NCI-H748 treated with DMSO at 0.1 percent for 48 hours (cell line): ENCODE measurements at places on chromosomes 5 and 9.

- DNase-seq = no peak
Observed at GRCh38 chr5:57715296-57715695, 232.7 kb upstream of the ACTBL2 start.

DNA sequence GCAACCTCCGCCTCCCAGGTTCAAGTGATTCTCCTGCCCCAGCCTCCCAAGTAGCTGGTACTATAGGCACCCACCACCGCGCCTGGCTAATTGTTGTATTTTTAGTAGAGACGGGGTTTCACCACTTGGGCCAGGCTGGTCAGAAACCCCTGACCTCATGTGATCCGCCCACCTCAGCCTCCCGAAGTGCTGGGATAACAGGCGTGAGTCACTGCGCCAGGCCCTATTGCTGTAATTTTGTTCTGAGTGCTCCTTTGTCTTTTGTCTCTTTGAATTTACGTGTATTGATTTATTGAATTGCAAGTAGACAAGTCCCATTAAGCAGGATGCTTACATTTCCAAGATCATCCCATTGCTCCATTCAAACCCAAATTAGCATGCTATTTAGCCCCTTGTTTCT is 186.7 kb downstream of the MSX2 start:
- DNase-seq = no peak

DNA sequence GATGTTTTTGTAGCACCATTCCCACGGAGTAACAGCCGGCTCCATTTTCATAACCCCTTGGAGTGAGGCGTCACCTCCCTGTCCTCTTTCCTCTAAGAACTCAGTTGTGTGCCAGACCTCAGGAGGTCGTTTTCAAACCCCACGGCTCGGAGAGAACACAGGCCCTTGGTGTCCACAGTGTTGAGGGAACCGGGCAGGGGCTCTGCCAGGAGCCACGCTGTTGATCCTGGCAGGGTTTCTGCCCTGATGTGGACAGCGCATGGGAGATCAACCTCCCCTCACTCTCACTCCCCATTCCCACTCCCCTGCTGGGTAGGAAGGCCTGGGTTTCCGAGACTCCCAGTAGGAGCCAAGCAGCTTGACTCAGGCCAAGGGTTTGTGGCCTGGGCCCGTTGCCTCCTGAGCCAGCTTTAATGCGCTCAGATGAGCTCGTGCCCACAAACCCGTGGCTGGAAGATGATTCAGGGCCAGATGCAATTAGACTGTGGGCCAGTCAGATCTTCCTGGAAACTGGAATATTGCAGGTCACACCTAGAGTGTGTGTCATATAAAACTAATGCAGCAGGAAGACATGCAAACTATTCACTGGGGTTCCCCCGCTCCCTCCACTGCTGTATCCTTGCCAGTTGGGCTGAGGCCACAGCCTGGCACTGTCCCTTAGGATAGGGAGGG is 133.4 kb downstream of the SLC12A2 start:
- no peak for DNase-seq

DNA sequence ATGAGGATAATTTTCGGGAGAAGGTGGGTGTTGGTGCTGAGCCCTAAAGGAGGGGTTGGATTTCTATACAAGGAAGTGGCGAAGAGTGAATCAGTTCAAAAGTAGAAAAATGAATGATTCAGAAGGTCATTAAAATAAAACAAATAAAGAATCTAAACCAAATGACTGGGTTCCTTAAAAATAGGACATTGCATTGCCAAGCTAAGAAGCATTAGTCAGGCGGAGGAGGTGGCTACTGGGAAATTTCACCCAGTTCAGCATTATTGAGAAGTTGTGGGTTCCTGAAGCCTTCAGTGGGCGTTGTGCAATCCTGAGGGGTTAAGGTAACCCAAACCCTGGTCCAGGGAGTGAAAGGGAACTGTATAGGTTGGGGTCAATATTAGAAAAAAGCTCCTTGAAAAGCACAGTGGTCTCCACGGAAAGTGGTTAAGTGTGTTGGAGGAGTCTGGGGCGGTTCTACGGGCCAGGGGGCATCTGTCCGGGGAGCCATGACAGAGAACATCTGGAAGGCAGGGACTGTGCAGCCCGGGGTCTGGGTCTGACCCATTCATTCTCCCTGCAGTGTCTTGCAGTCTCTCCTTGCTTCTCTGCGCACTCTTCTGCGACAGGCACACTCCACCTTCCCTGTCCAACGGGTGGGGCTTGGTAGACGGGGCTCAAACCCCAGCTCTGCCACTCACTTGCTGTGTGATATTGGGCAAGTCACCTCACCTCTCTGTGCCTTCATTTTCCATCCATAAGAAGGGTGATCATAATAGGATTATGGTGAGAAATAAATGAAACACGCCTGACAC is 27.6 kb upstream of the DUSP1 start:
- DNase-seq = no peak

DNA sequence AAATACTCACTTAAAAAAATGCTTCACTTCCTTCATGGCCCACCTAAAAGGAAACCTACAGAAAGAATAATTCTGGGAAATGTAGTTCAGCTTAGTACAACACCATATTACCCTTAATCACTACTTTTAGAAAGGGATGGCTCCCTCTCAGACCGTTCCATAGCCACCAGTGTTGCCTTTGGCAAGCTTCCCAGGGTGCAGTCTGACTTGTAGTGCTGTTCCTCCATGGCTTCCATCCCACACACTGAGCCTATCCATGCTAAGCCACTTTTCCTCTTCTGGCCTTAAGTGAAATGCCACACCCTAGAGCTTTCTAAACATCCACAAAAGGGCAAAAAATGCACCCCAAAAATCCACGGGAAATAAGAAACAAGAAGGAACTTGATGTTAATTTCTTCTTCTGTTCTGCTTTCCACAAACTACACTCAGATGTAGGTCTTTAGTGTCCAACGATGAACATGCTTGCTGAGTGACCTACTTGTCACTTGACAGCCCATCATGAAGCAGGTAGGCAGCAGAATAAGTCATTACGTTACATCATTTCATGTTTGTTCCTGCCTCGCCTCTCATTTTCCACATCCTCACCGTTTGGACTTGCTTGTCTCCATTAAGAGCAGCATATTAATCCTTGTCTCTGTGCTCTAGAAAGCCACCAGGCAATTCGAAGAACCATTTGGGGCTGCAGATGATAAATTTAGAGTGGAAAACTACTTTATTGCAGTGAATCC is 391.1 kb upstream of the GRAMD2B start:
- DNase-seq = peak; percentile 41

GRCh38 chr5:41182666-41183065 is 30.7 kb downstream of the C6 start:
- no peak for DNase-seq

DNA sequence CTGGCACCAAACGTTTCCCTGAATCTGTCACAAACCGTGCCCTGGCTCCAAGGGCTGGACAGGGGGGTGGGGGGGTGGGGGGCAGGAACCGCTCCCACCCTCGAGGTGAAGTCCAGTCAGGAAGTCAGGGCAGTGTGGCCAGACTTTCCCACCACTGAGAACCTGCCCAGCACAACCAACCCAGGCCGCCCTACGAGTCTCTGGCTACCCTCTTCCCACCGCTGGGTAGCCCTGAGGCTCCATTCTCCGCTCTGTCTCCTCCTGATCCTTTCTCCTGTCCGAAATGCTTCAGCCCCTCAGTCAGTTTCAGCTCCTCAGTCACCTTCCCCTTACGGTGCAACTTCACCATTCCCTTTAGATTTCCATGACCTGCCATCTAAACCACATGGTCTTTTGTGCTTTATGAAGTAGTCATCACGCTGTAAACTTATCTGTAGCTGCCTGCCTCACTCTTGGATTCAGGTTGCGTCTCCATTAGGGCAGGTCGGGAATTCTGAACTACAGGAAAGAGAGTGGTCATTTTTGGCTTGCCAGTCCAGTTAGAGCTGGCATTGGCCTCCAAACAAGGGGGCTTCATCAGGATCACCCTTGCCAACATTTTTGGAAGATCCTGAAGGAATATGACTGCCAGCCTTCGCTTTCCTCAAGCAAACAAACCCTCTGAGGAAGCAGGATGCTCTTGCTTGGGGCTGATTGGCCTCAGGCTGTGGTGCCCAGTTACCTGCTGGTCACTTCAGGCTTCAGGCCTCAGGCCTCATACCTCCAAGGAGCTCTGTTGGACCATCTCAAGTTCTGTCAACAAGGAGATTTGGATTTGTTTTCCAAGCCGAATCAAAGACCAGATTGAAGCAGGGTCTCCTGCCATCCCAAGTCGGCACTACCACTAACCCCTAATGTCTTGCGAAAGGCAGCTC is 794 bp upstream of the DCAF12 start:
- DNase-seq = no peak

- no peak for DNase-seq
Observed at GRCh38 chr9:88443480-88444113, 55.4 kb downstream of the SPIN1 start.

DNA sequence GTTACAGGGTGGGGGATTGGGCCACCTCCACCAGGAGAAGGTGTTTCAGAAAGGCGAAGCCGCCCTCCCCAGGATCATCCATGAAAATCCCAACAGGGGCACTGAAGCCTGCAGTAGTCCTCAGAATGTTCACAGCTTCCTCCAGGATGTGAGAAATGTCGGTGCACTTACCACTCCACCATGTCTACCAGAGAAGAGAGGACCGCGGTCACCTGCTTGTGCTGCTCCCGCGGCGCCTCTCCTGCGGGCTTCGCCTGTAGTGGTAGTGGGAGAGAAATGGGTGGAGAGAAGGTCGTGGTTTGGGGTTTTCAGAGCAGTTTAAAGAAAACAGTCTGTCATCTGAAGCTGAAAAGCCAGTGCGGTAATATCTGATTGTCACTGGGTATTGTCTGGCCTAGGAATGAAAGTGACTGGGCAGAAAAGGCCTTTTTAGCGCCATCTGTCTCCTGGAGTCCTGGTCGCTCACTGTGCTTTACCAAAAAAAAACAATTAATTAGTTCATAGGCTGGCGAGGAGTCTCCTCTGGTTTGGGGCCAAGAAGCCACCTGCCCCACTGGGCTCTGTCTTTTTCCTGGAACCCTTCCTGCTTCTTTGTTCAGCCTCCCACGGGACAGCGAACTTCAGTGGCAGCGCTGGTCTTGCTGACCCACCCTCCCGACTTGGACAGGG is 23.0 kb upstream of the PPP1R26 start:
- no peak for DNase-seq

DNA sequence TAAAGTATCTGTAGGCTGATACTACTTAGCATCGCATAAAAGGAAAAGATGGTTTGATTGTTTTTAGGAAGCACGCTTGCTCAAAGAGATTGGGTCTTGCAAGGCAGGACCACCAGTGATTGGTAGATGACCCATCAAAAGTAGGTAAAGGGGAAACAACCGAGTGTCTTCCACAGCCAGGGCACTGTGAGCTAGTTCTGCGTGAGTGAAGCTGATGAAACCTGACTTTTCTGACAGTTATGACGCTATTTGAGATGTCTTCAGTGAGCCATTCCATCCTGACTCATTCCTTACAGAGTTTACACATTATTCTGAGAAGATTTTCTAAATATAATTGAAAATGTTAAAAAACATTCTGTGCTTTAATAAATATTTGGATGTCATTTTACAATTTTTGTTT is 49.7 kb downstream of the BASP1 start:
- no peak for DNase-seq

DNA sequence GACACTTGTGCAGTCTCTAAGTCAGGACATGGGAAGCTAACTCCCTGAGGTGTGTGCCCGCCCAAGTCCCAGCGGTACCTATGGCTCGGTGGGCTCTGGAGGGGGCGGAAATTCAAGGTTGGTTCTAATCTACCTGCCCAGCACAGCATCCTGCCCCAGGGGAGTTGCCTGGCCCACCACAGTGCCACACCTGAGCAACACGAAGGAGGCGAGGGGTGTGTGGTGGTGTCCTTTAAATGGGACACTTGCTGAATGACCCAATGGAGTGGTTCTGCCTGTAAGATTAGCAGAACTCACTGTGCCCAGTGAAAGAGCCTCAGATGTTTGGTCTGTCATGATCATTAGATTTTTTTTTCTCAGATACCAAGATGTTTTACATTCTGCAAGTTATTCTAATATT is 70.7 kb upstream of the OTULINL start:
- no peak for DNase-seq

- no peak for DNase-seq
Observed at GRCh38 chr5:55037046-55037771, 13.2 kb downstream of the GZMK start.
